ENCODE measurements at places on chromosomes 3 and 15.
A peak's percentile ranks its signal among the peaks of the same experiment; 100 is the strongest.

DNA sequence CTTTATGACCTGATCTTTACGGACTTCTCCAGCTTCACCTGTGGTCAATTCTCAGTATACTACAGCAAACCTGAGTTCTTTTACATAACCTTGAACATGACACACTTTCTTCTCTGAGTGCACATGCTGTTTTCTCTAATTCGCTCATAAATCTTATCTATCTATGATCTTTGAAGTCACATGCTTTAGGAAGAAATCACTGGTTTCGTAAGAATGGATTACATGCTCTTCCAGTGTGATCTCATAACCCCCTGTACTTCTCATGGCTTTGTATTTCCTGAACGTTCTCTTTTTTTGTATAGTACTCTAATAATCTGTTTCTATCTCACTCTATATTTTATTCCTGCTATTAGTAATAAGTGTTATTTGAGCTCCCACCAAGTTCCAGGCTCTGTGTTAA is 1165.2 kb downstream of the TBL1XR1 start:
- no peak for DNase-seq

GRCh38 chr3:34056951-34057390 is 258.5 kb downstream of the PDCD6IP start:
- DNase-seq = no peak

DNA sequence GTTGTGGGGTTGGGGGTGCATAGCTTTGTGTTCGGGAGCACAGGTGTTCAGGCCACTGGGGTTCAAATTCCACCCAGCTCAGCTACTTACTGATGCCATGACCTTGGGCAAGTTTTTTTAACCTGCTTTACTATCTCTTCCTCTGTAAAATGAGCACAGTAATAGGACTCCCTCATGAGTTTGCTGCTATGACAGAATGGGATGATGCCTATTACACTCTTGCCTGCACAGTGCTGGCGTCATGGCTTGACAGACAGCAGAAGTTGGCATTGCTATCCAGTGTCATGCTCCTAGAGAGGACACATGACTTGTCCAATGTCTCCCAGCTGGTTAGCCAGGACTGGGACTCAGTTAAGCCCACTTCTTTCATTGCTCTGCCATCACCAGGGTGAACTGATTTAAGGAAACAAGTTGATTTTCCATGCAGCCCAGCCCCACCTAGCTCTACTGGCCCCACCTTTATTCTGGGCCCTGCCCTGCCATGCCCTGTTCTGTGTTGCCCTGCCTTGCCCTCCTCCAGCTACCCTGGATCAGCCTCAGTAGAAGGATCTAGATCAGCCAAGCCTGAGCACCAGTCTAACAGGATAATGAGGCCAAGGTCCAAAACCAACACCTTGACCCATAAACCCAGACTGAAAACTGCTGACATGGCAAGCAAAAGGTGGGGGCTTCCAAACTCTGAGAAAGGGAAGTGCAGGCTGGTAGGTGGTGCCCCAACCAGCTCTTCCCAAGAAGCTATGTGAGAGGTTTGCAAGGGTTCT is 155.8 kb upstream of the ATP11B start:
- DNase-seq = no peak

DNA sequence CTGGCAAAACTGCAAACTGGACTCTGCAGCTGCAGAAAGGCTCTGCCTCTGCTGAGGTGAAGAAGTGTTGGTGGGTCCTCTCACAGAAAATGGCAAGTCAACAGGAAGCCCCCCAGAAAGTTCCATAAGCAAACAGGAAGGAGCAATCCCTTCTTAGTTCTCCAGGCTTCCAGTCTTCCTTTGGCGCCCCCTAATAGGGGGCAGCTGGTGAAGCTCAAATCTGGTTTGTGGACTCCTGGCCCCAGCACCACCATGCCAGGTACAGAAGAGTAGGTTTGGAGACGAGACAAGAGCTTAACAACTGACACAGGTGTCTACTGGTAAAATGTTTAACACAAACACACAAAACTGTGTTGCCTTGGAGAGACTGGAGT is 35.5 kb downstream of the LEO1 start:
- DNase-seq = no peak

- no peak for DNase-seq
Measured at GRCh38 chr15:94029495-94029894, 201.9 kb upstream of the MCTP2 start.

DNA sequence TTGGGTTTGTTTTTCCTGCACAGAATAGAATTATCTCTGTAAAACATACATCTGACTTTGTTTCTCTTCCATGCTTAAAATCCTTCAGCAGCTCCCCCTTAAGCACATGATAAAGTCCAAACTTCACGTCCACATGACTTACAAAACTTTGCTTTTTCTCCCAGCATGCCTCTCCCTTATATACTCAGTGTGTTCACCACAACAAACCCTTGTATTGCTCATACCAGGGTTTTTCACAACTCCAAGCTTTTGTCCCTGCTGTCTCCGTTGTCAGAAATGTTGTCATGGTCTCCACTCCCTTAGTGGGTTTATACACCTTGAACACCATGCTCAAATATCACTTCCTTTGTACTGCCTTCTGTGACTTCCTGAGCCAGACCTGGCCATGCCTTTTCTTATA is 91.1 kb upstream of the MITF start:
- DNase-seq = no peak

GRCh38 chr3:194536871-194537637 is 50.3 kb upstream of the ATP13A3 start:
- no peak for DNase-seq

GRCh38 chr3:9158865-9159630 is 90.4 kb downstream of the SRGAP3 start:
- no peak for DNase-seq

DNA sequence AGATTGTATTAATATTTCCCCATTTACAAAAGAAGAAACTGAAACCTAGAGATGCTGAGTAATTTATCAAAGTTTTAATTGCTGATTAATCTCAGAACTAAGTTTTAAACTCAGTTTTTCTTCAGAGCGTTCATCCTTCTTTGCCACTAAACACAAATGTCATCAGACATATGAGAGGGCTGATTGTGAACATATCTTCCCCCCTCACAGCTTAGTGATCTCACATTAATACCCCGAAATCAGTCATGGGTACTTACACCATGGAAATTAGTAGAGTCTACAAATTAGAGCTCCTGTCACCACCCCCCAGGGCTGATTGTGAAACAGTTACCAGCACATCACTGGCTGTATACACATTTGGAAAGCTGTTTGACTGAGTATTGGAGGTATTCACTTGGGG is 189.3 kb upstream of the SGO1 start:
- DNase-seq = no peak

DNA sequence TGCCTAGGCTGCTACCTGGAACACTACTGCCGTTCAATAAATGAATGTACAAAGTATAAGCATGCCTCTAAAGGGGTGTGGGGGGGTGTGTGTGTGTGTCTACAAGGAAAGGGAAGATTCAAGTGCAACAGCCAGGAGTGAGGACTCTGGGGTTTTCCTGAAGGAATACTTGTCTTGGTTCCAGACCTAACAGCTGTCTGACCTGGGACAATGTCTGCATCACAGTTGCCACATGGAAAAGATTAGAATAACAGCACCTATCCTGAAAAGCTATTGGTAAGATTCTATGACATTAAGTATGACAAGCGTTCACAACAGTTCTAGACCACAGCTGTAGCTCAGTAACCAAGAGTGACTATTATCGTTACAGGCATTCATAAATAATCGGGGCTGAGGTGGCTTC is 345.2 kb downstream of the FOXP1 start:
- no peak for DNase-seq

GRCh38 chr3:190543671-190544070 is 29.8 kb downstream of the IL1RAP start:
- no peak for DNase-seq

GRCh38 chr3:76687019-76687418 is 352.9 kb upstream of the ROBO2 start:
- no peak for DNase-seq

DNA sequence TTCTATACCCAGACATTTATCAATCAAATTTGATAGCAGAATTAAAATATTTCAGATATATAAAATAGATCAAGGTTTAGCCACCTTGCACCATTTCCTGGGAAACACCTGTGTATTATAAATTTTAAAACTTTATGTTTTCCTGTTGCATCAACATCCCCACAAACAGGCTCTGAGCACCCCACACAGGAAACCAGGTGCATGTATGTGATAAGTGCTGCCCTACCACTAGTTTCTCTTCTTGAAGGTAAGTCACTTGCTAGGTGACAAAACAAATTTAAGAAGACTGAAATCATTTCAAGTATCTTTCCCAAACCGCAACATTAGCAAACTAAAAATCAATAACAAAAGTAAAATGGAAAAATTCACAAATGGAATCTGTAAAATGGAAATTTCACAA is 496.1 kb upstream of the CCDC54 start:
- no peak for DNase-seq

DNA sequence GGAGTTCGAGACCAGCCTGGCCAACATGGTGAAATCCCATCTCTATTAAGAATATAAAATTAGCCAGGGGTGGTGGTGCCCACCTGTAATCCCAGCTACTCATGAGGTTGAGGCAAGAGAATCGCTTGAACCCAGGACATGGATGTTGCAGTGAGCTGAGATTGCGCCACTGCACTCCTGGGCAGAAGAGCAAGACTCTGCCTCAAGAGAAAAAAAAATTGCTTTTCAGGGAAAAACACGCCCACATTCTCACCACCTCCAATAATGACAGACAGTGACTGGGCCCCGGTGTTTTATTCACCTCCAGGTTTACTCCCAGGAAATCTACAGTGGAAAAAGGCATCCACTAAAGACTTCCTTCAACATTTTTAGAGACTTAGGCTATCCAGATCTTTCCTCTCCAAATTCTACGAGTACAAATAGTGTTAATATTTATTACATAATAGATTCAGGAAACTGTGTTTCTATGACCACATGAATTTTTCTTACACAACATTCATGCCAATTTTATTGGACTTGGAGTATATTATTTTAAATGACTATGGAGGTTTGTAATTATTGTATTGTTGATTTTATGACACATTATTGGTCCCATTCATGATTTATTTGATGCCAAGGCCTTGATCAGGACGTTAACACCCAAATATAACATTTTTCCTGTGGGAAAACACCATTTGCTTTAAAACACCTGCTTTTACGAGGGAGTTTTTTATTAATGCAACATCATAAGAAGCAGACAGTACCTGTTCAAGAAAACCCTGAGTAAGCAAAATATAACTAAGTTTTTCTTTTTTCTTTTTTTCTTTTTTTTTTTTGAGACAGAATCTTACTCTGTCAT is 26.6 kb downstream of the IGF2BP2 start:
- no peak for DNase-seq

- peak; percentile 4 for DNase-seq
Measured at GRCh38 chr3:10758304-10759037, 57.6 kb upstream of the SLC6A11 start.

DNA sequence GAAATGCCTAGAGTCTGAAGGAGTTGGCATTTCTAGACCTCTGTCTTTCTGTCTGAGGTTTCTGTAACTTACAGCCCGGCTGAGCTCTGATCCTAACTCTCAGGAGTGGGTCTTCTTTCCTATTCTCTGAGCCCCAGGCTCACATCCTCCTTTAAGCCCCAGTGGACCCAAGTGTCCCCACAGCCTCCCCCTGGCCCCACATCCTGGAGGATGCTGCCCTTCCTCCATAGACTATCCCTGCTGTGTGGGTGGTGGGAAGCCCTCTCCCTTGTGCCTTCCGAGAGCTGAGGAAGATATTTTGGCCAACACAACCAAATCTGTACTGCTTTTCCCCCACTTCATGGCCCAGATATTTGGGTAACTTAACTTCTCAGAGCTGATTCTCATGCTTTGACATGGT is 151.3 kb downstream of the LRTM1 start:
- no peak for DNase-seq

- DNase-seq = no peak
Measured at GRCh38 chr3:195856410-195857084, 44.8 kb upstream of the MUC4 start.

DNA sequence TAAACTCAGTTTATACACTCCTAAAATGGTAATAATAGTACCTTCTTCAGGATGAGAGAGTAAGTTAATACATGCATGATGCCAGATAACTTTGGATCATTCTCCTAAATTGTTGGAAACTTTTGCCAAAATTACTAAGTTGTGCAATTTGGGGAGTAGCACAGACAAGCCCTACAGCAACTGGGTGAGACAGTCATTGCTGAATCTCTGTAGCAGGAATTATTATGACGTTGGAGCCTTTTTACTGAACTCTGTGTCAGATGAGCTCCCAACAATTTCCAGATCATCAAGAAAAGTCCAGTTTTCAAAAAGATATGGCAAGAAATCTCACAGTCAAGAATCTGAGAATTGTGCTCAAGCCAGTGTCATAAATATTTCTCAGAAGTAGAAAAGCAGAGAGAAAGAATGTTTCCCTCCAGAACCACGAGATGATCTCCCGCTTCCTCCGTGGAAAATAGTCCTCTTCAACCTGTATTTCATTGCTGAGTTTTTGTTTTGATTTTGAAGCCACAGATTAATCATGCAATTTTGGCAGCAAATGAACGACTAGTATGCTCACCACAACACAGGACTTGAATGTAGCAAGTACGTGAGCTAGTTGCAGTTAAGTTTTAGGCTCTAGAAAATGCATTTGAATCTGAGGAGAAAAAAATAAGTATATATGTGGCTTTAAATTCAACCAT is 485.4 kb downstream of the CNTN6 start:
- DNase-seq = no peak

DNA sequence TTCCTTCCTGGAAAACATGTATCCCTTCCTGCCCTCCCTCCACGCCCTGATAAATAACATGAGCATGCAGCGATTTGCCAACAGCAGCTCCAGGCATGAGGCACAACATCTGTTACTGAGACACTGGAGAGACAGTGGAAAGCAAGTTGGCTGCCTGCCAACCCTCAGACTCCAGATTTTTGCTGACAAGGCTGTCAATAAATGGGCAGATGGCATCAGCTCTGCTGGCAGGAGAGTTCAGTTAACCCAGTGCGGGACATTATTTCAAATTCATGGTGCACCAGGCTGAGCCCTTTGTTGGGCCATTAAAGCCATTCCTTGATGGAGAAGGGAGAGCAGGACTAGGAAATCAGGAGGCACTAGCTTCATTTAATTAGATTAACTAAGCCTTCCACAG is 293.3 kb downstream of the MEX3B start:
- no peak for DNase-seq

DNA sequence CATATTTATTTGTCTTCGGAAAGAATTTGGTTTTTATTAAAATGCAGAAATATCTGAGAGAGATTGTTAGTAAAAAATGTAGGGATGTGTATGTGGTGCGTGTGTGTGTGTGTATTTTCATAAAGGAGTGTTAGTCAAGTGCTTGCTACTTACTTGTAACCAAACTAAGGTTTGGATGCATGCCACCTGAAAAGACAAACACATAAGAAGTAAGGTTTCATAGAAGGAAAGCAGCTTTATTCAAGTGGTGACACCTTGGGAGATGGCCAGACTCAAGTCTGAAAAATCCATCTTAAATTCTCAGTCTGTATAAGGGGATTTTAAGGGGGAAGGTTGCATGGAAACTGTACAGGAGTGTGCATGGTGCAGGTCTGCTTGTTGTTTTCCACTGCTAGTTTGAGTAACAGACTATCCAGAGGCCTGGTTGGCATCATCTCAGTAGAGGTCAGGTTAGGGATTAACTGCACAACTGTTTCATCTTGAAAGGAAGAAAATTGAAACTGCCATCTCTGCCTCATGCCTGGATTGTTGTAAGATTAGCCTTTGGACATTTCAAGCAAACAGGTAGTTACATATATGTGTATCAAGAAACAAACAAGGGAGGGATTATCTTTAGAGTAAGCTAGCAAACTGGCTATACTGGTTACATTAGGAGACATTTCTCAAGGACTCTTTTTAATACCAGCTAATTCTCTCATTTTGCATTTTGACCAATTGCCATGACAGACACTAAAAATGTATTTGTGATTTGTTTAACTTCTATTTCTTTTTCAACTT is 196.7 kb downstream of the EPHA6 start:
- DNase-seq = no peak

- no peak for DNase-seq
Measured at GRCh38 chr3:191963182-191963581, 502.2 kb downstream of the PYDC2 start.

All from activated T-helper 9 cell treated with anti-CD3 and anti-CD28 coated beads, Interleukin-2, amount 50 U/mL, for 16 hours (primary cell).